ENCODE measurements at places on chromosomes 4 and X.

DNA sequence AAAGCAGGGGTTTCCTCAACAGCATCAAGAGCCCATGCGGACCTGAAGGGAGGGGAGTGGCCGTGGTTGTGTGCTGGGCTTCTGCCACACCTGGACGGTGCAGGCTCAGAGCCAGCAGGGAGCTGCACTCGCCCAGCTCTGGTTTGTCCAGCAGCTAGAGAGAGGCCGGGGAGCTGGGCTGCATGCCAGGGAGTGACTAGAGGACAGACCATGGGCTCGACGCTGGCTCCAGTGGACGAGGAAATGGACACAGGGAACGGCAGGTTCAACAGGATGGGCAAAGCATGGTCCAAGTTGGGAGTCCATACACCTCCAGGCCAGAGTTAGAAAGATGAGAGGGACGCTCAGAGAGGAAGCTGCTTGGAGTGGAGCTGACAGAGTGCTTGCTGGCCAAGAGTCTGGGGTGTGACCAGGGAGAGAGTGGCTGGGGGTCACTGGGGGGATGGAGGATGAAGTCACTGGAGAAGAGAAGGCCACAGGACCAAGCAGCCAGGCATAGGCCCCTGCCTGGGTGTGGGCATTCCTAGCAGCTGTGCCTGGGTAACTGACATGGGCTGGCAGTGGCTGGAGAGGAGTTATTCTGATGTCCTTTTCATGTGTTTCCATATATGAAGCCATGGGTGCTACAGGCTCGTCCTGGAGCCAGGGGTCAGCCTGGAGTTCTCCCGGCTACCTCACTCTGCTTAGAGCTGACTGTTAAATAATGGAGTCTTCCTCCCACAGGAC, 42.8 kb downstream of the HTT-AS start:
- DNase-seq: no peak

DNA sequence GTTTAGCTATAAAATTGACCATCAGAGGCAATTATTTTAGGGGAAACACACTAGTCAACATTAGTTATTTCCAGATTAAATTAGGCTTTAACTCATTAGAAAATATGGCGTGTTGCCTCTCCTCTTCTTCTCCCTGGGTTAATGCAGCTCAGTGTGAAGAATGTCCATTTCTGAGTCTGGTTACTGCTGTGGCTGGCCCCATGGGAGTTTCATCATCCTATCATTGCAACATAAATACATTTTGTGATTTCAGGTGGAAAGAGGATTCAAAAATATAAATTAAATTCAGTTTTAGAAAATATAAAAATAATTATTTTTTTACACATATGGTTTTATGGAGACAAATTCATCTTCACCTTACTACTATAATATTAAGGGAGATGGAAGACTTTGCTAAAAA, 288.5 kb upstream of the ARSJ start:
- no peak for DNase-seq

GRCh38 chr4:133186845-133187244, 37.8 kb downstream of the PCDH10 start:
- DNase-seq: no peak

DNA sequence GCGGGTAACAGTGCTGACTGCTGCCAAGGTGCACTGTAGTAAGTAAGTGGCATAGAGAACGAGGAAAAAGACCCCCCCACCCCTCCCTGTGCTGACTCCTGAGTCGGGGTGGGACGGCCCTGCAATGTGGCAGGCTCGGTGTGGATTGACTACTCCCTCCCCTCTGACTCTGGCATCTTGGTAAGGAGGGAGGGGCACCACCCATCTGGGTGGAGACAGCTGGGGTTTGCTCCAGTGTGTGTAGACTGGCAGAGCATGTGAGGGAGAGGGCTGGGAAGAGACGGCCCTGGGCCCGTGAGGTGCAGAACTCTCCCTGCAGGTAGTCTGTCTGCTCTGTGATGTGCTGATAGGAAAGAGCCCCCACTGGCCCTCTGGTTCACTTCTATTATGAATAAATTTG, 31.0 kb downstream of the NSG1 start:
- DNase-seq: no peak

DNA sequence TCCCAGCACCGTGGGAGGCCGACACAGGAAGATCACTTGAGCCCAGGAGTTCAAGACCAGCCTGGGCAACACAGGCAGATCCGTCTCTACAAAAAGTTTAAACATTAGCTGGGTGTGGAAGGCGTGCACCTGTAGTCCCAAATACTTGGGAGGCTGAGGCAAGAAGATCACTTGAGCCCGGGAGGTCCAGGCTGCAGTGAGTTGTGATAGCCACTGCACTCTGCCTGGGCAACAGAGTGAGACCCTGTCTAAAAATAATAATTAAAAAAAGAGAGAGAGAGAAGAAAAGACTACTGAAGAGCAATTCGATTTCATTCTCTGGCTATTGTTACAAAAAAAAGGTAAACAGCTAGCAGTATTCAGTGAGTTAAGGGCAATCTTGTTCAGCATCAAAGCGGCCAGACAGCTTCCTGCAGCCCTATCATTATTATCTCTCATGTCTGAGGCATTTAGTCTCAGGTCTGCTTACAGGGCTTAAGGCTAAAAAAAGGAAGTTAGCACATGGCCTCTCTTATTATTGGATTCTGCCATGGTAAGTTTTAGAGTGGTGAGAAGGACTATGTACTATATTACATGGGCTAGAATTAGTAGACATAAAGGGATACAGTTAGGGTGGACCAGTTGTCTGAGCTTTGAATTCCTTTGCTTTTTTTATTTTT, 37.9 kb downstream of the ARHGEF6 start:
- DNase-seq: no peak
